ENCODE measurements at places on chromosomes 11 and 22.

- no peak for DNase-seq
These were observed 6.3 kb downstream of the TYR start for GRCh38 chr11:89184021-89184420.

DNA sequence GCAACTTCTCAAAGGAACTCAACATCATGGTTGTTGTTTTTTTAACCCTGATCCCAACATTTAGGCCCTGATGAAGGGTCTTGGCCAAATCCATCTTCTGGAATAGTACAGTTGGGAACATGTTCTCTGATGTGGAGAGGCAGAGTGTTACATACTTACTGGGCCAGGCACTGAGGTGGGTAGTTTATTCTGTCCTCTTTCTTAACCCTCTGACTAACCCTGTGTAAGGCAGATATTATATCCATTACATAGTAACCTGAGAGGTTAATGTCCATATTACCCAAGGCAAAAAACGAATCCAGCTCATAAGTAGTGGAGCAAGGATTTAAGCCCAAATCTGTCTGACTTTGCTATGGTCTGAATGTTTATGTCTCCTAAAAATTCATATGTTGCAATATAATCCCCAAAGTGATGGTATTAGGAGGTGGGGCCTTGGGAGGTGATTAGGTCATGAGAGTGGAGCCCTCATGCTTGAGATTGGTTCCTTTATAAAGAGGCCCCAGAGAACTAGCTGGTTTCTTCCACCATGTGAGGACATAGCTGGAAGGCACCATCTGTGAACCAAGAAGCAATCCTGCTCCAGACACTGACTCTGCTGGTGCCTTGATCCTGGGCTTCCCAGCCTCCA is 16.3 kb downstream of the PPFIBP2 start:
- no peak for DNase-seq

DNA sequence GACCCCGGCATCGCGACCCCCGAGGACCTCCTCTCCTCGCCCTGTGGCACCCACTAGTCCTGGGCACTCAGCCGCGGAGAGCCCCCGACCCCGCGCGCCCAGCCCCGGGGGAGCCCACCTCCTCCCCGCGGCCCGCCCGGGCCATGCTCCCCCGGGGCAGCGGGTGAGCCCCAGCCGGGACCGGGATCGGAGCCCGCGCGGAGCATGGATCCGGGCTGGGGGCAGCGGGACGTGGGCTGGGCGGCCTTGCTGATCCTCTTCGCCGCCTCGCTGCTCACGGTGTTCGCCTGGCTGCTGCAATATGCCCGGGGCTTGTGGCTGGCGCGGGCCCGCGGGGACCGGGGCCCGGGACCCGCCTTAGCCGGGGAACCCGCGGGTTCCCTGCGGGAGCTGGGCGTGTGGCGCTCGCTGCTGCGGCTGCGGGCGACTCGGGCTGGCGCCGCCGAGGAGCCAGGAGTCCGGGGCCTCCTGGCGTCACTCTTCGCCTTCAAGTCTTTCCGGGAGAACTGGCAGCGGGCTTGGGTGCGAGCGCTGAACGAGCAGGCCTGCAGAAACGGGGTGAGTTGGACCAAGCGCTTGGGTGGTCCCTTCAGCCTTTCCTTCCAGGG is 498 bp downstream of the C2CD2L start:
- DNase-seq = no peak

GRCh38 chr22:44116755-44117684 is 63.7 kb upstream of the PARVG start:
- no peak for DNase-seq

DNA sequence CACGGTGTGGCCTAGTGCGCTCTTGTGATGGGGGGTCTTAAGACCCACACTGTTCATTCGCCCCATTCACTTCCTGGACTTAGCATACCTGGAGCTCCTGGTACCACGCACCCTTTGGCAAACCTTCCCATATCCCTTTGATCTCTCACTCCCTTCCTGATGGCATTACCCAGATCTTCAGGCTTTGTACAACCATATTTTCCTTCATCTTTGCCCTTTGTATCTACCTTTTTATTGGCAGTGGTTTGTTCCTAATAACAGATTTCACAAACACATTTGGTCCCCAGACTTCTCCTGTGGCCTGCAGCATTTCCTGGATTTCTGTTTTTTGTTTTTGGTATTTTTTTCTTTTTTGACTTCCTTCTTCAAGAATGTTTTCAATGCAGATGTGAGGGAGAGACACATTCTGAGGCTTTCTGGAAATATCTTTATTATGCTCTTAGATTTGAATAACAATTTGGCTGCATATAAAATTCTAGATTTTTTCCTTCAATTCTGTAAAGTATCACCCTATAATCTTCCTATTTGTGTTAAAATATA is 16.1 kb upstream of the IFITM3 start:
- no peak for DNase-seq

All from NCI-H1105 (cell line).